ENCODE measurements at places on chromosomes 13 and 19.

DNA sequence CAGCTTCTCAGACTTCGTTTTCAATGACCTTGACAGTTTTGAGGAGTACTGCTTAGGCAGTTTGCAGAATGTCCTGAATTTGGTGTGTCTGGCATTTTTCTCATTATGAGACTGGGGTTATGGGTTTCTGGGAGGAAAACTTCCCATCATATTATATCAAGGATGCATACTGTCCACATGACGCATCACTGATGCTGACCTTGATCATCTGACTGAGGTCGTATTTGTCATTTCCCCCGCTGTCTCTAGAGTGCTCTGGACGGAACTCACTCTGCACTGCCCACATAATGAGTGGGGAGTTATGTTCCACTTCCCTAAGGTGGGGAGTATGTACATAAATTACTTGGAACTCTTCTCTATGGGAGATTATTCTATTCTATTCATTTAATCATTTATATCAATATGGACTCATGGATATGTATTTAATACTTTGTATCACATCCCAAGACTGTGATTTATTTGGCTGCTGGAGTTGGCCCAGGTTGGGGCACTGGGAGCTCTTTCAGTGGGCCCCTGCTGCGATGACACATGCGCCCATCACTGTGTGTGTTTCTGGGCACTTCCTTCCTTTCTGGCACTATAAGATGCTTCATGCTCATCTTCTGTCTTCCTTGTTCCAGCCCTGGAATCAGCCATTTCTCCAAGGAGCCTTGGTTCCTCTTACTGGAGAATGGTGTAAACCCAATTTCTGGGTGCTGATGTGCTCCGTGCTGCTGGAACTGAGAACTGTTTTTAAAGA is 138.6 kb downstream of the MIPEP start:
- peak; percentile 92 for DNase-seq

- DNase-seq = no peak
Observed at GRCh38 chr19:55626350-55626749, 2.0 kb upstream of the ZNF784 start.

DNA sequence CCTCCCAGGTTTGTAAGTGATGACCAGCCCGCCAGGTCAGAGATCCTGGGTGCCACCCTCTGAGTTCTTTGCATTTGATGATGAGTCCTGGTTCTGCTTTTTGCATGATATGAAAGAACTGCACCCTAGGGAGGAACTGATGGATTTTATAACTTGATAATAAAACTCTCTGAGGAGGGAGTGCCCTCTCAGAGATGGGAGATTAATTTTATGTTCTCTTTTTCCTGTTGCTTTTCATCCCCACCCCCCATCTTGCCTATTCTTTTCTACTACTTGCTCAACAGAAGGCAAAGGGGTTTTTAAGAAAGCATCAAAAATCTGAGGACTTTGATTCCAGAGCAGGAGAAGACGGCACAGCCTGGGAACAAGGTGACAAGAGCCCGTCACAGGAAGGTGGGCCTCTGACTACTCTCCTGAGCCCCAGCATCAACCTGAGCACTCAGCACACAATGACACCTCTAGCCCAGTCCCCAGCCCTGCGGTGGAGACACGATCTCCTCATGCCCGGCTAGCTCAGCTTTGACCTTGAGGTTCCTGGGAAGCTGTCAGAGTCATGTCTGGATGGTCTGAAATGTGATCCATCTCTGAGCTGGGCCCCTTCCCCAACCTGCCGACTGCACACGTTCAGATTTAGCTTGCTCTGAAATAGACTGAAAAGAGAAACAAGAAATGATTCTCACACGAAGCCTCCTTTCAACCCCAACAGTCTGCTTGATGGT is 69.1 kb downstream of the SIAH3 start:
- no peak for DNase-seq

DNA sequence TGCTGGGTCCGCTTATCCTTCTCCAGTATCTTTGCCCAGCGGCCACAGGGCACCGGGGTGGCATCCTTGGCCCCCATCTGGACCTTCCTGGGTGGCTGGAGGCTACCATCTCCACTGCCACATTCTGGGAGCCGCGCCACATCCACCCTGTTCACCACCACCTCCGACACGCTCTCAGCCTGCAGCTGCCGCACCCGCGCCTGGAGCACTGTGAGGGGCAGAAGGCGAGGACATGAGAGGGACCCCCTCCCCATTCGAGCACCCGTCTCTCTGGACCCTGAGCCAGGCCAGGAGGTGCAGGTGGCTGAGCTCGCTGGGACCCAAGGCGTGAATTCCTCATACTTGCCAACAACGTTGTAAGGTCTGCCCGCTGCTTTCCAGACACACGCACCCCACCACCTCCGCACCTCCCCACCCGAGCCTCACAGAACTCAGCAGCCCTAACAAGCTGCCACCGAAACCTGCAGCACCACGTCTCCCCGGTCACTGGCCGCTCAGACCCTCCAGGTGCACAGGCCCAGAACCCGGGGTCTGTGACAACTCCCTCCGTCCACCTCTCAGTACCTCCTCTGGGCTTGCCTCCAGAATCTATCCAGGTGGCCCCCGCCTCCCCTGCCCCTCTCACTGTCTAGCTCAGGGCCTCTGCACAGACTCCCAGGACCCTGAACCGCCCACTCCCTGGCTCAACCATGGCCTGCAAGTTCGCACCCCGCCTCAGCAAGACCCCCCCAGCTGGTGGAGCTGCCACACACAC is 3.2 kb downstream of the POLRMT start:
- DNase-seq = no peak

DNA sequence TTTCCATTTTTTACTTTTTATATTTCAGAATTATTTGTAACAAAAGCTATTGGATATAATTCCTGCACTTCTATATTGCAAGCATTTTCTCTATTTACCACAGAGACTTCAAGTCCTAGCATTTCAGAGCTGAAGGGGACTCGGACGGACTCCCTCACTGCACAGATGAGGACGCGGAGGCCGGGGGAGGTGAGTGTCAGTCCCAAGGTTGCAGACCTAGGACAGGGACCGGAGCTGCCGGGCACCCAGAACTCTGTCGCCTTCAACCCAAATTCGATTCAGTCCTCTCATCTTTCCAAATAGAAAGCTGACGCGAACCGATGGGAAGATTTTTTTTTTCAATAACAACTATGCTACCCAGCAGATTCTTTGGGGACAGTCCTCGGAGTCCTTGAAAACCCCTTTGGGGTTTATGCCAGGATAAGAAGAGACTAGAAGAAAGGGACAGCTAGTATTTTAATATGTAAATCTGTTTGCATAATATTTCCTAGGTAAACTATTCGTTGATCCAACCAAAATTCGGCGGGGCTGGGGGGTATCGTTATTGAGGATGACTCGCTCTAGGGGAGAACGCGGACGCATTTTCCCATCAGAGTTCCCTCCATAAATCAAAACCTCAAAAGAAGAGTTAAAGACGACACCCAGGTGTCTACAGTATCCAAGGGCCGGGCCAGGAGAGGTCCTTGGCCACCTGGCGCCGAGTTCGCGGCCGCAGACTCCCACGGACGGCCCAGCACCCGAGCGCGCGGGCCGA is 803 bp downstream of the FLT3 start:
- no peak for DNase-seq

DNA sequence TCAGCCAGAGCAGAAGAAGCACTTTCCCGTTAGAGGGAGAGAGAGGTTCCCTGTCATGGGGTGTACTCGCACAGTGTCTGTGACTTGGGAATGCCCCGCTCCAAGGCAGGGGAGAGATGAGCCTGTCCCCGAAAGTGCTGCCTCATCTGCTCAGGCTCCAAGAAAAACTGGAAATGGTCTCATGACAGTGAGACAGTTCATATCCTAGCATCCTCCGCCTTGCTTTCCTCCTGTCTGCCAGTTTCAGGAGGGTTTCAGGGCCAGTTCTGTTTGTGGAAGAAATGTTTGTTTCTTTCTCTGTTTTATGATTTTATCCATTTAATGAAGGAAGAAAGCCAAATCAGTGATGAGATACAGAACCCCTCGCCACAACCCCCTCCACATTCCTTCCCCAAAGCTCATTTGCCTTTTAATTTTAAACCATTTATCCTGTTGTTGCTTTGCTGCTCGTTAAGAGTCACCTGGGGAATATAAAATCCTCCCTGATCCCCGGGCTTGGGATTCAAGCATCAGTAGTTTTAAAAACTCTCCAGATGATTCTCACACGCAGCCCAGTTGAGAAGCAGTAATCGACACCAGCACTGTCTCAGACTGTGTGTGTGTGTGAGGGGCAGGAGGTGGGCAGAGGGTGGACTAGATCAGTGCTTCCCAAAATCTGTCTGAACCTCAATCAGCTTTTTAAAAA is 144.6 kb upstream of the UBL3 start:
- DNase-seq = no peak

GRCh38 chr13:76339649-76340048 is 546.6 kb downstream of the KCTD12 start:
- DNase-seq = no peak

- peak; percentile 100 for DNase-seq
Observed at GRCh38 chr19:44890366-44891015, 563 bp upstream of the TOMM40 start.
